ENCODE measurements at places on chromosomes 1 and 21.

- DNase-seq: no peak
Observed at GRCh38 chr1:61271412-61271789, 189.0 kb downstream of the NFIA start.

- no peak for DNase-seq
Observed at GRCh38 chr1:162873671-162874666, 13.0 kb upstream of the CCDC190 start.

DNA sequence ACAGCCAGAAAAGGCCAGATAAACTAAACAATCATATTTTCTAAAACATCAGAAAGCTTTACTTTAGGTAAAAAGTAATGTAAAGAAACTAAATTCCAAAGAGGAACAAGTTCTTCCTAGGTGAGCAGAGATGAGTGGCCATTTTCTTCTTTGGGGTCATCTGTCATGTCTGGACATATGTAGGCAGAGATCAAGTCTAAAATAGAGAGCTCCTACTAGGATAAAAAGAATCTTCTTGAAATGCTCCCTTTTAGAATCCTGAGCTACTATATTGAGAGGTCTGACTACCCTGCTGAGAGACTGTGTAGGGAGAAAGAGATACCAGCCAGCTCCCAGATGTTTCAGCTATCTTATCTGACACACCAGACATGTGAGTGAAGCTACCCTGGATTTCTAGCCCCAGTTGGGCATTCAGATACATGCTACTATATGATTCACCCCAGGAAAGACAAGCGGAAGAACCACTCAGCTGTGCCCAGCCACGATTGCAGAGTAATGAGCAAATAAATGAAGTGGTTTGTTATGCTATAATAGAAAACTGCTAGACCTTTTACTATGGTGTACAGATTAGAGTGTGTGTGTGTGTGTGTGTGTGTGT is 80.1 kb downstream of the TTLL7 start:
- DNase-seq: no peak

- DNase-seq: no peak
Observed at GRCh38 chr1:152179566-152179965, 20.5 kb upstream of the RPTN start.

DNA sequence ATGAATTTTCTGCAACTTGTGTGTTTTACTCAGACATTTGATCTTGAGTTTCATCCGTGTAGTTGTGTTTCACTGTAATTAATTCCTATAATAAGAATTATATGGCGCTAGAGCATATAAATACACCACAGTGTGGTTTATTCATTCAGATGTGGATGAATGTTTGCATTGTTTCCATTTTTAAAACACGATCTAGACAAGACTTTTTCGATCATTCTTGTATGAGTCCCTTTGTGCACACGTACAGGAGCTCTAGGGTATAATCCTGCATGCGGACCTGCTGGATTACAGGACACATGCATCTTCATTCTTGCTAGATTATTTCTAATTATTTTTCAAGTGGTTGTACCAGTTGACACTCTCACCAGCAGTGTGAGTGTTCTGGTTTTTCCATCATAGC is 46.8 kb upstream of the CNIH3 start:
- no peak for DNase-seq

GRCh38 chr1:51072043-51072439 is 30.0 kb upstream of the C1orf185 start:
- no peak for DNase-seq

DNA sequence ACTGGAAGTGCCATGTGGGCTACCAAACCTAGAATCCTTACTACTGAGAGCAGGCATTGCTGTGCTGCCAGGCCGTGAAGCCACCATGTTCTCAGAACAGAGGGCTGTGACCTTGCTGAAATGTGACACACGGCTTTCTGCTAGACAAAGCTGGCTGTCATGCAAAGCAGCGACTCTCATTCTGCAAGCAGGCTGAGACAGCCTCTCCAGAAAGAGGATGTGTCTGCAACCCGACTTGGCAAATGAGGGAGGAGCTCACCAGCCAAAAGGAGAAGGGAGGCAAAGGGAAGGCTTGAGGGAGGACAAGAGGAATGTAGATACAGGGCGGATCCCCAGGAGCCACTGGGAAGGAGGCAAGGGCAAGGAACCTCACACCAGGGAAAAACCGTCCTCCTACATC is 85.7 kb upstream of the KRTAP19-8 start:
- no peak for DNase-seq

GRCh38 chr1:243842161-243842560 is 7.9 kb downstream of the AKT3 start:
- no peak for DNase-seq

All from lower lobe of right lung (tissue), 2 donors.